ENCODE measurements at places on chromosomes 12 and 14.

- peak; percentile 33 for DNase-seq
Observed at GRCh38 chr14:51996148-51996746, 6.9 kb downstream of the RTRAF start.

DNA sequence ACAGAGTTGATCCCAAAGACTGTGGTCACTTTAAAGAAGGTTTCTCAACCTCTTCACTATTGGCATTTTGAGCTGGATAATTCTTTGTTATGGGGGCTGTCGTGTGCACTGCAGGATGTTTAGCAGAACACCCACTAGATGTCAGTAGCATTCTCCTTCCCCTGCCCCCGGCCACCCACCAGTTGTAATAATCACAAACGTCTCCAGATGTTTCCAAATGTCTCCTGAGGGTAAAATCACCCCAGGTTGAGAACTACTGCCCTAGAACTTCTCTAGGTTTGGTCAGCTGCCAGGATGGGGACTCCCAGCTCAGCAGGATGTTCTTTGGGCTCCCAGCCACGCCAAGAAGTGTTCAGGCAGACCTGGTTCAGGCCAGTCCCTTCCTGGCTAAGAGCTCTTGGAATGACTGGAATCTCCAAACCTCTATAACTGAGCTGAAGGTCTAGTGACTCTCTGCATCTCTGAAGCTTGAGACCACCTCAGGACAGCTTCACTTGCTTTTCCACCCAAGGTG, 12.5 kb upstream of the AJUBA start:
- peak; percentile 32 for DNase-seq

DNA sequence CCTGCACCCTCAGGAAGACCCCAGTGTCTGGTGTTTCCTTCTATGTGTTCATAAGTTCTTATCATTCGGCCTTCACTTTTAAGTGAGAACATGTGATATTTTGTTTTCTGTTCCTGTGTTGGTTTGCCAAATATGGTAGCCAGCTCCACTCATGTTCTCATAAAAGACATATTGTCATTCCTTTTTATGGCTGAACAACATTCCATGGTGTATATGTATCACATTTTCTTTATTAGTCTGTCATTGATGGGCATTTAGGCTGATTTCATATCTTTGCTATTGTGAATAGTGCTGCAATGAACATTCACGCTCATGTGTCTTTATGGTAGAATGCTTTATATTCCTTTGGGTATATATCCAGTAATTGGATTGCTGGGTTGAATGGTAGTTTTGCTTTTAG, 645.1 kb downstream of the SLC16A7 start:
- no peak for DNase-seq

DNA sequence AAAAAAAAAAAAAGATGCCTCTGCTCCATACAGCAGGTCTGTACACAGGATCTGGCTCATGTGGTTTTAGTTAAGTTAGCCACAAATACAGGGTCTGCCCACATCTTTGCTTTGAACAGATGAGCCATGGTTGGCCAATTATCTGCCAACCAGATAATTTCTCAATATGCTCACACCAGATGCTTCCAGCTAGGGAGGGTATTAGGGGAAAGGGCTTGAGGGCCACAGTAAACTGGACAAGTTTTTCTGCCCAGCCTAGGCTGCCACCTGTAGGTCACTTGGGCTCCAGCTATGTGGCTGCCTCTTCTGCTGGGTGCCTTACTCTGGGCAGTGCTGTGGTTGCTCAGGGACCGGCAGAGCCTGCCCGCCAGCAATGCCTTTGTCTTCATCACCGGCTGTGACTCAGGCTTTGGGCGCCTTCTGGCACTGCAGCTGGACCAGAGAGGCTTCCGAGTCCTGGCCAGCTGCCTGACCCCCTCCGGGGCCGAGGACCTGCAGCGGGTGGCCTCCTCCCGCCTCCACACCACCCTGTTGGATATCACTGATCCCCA, 776 bp downstream of the RDH5 start:
- no peak for DNase-seq

DNA sequence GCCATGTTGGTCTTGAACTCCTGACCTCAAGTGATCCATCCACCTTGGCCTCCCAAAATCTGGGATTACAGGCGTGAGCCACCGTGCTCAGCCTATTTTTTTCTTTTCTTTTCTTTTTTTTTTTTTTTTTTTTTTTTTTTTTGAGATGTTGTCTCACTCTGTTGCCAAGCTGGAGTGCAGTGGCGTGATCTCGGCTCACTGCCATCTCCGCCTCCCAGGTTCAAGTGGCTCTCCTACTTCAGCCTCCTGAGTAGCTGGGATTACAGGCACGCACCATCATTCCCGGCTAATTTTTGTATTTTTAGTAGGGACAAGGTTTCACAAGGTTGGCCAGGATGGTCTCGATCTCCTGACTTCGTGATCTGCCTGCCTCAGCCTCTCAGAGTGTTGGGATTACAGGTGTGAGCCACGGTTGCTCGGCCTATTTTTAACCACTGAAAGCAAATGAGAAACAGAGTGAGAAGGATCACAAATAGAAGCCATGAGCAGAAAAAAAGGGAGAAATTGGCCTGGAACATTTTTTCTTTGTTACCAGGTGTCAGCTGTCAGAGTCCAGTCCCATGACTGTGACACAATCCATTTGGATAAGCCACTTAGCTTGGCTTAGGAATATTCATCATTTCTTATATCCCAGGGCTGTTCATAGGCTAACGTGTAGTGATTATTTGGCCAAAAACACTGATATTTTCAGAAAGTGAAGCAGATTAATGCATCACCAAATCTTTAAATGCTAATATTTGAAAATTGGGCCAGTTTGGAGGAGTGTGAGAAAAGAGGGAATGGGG, 7.9 kb upstream of the NFKBIA start:
- DNase-seq, result no peak

DNA sequence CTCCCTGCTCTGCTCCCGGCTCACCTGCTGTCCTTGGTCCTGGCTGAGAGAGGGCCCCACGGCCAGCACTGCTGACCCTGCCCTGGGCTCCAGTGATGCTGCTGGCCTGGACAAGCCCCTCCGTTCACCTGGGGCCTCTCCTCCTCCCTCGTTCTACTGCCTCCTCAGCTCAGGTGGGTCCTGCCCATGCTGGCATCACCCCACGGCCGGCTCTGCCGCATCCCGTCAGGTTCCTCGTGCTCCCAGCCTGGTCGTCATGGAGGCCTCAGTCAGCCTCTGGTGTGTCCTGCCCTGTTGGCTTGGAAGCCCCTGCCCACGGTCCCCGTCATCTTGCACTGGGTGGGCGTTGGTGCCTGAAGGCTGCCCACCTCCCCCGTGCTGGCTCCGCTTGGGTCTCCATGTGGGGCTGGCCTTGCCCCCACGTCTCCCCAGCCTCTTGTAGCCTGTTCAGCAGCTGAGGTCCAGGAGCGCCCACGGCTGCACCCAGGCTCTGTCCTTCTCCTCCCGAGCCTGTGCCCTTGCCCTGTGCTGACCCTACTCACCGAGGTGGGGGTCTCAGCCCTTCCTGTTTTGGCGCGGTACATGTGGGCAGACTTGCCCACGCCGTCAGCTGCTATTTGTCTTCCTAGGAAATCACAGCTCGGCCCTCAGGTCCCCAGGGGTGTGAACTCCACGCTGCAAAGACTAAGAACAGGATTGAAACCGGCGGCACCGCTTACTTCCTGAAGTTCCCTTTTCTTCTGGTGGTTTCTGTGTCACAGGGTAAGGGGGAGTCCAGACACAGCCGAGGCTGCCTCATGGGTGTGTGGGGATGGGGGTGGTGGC, 121.6 kb downstream of the TMEM121 start:
- no peak for DNase-seq

- DNase-seq, result no peak
Observed at GRCh38 chr12:11134305-11134704, at the start of gene TAS2R30. TSS of gene TAS2R30 (minus strand) at chr12:11134644. CDS start at chr12:11134244, 400 bp downstream.

DNA sequence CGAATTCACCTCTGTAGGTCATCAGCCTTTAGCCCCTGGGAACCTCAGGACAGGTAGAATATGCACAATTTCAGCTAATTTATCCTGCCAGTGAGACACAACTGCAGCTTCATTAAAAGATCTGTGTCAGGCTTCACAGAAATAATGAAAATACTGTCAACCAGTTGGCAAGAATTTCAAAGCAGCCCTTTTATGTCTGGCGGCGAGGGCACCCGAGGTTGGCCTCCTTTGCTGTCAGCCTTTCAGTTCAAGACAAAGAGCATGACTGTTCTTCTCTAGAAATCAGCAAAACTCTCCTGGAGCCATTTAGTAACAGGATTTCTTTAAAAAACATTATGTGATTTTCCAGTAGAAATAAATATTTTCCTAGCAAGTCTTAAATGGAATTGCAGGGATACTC, 75.9 kb downstream of the BBS10 start:
- DNase-seq, result no peak

- DNase-seq, result no peak
Observed at GRCh38 chr12:122873540-122873939, 22.4 kb downstream of the VPS37B start.

DNA sequence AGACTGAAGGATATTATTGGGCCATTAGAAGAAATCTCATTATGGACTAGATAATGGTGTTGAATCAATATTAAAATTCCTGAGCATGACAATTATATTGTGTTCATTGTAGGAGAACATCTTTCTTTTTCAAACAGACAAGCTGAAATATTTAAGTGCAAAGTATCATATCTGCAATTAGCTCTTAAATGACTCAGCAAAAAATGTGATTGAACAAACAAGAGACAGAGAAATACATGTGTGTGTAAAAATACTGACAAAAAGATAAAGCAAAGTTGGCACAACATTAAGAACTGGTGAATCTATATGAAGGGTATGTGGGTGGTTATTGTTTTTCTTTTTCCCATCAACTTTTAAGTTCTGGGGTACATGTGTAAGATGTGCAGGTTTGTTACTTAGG, 9.5 kb downstream of the CEP290 start:
- DNase-seq, result no peak

DNA sequence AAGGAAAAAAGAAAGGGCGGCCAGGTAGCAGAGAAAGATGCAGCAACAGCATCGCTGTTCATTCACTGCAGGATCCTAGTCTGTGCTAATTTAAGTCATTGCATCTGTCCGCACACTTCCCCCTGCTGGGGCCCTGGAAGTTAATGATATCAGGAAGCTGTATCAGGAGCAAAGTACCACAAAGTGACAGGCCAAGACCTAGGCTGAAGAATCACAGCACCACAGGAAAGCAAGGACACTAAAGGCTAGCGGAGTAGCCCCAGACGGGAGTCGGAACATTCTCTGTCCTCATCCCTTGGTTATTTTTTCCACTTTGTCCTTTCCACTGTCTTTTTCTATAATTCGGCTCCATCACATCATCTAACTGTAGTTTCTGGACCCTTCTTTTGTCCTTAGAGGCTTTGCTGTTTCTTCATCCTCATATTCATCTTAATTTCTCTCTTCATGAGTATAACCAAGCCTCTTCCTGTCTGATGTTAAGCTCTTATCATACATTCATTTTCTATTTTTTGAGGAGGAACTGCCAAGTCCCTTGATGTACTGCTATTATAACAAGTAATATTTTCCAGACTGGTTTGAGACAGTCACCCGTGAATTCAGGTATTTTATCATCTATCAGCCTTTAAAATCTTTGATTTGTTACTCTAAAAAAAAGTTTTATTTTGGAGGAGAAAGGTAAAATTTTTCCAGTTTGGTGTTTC, 28.3 kb downstream of the DUSP16 start:
- no peak for DNase-seq

DNA sequence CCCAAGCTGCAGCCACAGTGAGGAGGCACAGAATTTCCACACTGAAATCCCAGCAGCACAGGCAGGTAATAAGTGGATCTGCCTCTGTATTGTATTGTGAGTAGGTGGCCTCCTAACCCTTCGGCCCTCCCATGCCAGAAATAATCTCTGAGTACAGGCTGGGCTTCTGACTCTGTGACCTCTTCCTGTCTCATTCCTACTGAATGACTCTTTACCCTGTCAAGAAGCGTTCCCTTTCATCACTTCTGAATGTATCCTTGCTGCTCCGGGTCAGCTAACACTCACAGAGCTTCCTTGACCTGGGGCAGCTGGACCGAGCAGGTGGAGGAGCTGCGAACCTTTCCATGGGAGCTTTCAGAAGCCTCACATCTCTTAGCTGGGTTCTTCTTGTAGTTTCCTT, 119.6 kb downstream of the SLC8A3 start:
- no peak for DNase-seq

- DNase-seq, result no peak
Observed at GRCh38 chr12:113818833-113819232, 147.3 kb downstream of the RBM19 start.

Measured in activated CD4-positive, alpha-beta T cell treated with anti-CD3 and anti-CD28 coated beads, Interleukin-10, Interleukin-2, amounts not matched to agents 100 ng/mL and 50 ng/mL, durations not matched to agents 16 hours and 8 hours (primary cell).